Stimulated activated CD8-positive, alpha-beta memory T cell treated with anti-CD3 and anti-CD28 coated beads, Interleukin-7, amount 100 ng/mL, for 4 hours (primary cell): ENCODE measurements at places on chromosomes 4 and X.

DNA sequence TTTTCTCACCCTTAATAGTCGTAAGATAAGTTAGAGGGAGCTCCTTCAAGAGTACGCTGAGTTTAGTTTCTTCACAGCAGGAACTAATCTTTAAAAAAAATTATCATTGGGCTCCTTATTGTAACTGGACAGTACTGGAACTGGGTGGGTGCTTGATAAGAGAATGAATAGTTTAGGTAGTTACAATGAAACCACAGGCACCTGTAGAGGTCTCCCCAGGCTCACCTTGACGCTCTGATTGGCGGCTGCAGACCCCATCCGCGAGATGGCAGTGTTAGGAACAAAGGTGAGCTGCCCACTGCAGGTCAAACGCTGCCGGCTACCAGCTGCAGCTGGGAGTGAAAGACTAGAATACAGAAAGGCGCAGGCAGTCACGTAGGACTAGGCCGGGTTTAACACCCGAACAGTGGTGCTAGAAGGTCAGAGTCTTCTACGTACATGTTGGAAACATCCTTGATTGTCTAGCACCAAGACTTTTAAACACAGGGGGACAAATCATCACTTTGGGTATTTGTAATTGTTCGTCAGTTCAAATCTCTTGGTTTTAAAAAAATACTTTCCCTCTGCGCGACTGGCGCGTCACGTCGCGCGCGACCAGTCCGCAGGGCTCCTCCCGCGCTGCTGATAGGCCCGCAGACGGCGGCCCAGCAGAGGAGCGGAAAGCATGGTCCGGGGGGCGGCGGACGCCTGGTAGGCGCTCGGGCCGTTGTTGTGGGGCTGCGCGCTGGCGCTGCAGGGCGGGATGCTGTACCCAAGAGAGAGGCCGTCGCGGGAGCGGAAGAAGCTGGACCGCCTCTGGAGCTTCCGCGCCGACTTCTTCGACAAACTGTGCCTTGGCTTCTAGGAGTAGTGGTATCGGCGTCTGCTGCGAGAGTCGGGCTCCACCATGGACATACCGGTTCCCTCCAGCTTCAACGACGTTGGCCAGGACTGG is 45.6 kb downstream of the SMARCA5 start:
- peak; percentile 56 for DNase-seq

DNA sequence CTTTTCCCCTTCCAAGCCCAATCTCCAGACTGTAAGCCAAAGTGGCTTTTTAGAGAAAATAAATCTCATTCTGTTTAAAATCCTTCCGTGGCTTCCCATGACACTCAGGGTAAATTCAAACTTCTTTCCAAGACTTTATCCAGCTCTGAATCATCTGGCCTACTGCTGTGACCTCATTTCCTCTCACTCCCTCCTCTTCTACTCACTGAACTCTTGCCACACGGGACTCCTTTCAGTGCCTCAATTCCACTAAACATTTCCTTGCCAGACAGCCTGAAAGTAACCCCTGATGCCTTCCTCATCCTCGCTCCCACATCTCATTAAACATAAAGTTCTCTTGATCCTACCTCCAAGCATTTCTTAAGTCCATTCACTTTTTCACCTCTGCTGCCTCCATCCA is 27.8 kb upstream of the RNF128 start:
- no peak for DNase-seq

GRCh38 chr4:53962516-53963225 is 101.7 kb downstream of the CHIC2 start:
- no peak for DNase-seq

- DNase-seq, result no peak
These were observed 75.0 kb downstream of the PTTG2 start for GRCh38 chr4:38034986-38035882.

DNA sequence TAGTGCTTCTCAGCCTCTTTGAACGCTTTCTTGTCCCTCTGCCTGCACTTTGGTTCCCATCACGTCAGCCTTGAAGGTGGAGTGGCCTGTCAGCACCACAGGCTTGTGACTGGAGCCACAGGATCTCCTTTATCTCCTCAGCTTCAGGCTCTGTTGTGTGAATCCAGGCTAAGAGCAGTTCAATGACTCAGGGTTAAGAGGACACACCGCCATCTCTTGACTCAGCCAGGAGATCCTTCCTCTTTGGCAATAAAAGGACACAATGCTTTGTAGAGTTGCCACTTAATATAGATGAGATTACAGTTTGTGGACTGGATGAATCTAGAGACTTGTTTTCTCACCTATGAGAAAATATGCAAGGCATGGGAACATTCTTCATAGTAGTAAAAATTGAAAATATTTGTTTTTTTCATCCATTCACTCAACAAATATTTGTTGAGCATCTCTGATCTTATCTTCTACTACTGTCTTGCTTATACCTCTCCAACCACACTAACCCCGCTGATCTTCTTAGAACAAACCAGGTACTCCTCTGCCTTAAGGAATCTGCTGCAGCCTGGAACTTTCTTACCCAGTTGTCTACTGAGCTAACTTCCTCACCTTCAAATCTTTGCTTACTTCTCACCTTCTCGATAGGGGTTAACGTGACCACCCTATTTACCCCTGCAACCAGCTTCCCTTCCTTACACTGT is 62.3 kb downstream of the UCHL1 start:
- no peak for DNase-seq

GRCh38 chr4:19774690-19775256 is 476.9 kb upstream of the SLIT2 start:
- DNase-seq, result no peak

GRCh38 chrX:24399550-24399949 is 39.1 kb downstream of the SUPT20HL1 start:
- no peak for DNase-seq

DNA sequence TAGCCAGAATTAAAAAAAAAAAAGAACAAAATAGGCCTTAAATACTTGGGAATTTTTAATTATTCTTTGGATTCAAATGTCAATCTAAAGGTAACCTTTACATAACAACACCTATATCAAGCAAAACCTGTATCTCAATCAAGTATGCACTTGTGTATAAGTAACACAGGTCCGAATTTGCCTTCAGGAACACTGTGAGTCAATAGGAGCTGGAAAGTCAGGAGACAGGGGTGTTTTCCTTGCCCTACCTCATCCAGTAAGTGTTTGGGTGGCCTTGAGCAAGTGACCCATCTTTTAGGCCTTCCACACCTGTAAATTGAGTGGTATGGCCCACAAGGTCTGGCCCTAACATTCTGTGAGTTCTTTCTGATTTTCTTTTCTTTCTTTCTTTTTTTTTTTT is 40.8 kb upstream of the VEGFD start:
- DNase-seq, result no peak

GRCh38 chrX:19627533-19627932 is 112.2 kb upstream of the MAP3K15 start:
- DNase-seq, result no peak

GRCh38 chr4:16194214-16194613 is 32.1 kb downstream of the TAPT1 start:
- no peak for DNase-seq

DNA sequence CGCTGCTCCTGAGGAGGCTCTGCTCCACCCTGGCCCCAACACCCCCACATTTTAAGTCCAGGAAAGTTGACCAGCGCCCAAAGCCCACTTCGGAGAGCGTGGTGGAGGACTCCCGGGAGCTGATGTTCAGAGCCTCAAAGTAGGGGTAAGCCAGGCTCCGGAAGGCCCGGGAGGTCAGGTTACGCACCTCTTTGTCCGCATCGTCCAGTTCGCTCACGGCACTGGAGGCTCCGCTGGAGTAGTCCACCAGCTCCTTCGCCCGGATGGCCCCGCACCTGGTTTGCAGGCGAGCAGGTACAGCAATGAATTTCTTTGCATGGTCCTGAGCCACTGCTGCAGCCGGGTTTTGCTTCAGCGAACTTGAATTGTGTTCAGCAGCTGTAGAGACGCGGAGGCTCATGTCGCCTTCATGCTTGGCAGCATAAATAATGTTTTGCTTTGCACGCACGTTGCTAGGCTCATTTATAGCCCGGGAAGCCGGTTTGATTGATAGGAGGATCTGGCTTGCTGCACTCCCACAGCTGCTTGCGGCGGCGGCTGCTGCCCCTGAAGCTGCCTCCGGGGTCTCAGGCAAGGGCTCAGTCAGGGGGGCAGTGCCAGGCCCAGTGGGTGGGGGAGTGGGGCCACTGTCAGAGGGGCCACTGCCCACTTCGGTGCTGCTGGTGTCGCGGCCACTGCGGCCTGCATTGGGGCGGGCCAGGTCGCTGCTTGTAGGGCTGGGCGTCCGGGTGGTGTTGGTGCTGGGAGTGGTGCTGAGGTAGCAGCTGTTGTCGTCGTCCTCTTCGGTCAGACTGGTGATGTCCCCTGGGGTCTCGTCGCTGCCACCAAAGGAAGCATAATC is 4.8 kb downstream of the C4orf54 start:
- no peak for DNase-seq

DNA sequence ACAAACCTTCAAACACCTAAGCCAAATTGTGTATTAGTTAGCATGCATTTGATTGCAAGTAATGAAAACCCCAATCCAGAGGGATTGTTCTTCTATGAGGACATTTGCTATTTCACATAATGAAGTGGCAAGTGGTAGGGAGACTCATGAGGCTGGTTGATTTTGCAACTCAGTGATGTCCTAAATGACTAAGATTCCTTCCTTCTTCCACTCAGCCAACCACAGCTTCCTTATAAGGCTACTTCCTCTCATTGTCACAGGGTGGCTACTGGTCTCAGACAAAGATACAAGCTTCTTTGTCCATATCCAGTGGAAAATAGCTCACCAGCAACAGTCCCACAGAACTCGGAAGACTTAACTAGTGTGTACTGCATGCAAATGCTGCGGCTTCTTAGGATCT is 5.3 kb upstream of the OTC start:
- DNase-seq, result no peak

DNA sequence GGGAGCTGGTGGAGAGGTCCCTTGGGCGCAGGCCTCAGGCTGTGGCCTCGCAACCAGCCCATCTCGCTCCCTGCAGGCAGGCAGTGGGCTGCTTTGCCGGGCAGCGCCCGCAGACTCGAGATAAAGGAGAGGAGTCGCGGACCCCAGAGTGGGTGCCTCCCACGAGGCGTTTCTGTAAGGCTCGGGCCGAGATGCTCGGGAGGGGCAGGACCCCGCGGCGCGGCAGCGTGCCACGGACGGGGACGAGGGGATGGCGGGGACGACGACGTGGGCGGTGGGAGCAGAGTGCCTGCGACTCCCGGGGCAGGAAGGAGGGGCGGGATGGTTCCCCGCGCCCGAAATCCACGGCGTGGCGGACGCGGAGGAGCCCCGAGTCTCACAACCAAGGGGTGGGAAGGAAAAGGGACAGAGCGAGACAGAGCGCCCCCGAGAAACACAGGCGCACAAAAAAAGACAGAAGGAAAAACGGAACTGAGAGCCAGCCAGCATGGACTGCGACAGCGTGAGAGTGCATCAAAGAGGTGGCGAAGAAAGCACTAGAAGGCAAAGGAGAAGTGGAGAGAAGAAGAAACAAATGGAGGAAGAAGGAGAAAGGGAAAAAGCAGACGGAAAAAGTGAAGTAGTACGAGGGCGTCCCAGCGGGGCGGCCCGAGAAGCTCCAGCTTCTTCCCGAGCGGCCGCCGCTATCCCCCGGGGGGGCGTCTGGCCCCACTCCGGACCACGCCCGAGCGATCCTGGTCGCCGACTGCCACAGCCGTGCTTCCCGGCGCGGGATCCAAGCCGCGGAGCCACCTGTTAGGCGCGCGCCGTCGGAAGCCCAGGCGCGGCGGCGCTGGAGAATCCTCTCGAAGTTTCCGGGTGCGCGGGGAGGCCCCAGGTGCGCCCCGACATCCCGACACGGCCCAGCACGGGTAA is 1.5 kb downstream of the BEND4 start:
- peak; percentile 2 for DNase-seq

GRCh38 chr4:48175328-48175727 is 41.3 kb upstream of the TXK start:
- no peak for DNase-seq

DNA sequence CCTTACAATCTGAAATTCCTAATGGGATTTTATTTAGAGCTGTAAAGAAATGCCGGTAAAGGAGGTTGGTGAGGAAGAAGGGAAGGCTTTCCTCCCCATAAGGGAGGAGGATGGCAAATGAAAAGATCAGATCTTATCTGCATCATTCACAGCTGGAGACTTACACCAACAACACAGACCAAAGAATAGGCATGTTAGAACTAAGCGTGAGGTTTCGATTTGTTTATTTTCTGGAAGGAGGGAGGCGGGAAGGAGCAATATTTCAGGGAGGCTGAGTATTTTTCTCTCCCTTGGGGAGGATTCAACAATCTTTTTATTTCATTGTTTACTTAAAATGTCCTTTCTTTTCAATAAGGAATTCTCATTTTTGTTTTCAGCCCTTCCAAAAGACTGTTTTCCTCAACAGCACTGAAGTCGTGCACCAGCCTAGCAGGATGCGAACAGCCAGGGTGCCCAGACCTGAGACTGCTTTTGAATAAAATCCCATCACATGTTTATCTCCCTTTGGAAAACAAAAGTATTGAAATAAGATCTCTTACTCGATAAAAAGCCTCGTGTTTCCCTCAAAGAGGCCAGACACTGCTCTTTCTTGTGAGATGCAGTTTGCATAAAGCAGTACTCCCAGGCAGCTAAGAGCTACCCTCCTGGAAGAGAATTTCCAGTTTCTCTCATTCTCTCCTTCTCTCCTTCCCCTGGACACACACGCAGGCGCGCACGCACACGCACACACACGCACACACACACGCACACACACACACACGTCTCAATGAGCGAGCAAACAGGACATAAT is 236.1 kb downstream of the MGST2 start:
- DNase-seq, result no peak

DNA sequence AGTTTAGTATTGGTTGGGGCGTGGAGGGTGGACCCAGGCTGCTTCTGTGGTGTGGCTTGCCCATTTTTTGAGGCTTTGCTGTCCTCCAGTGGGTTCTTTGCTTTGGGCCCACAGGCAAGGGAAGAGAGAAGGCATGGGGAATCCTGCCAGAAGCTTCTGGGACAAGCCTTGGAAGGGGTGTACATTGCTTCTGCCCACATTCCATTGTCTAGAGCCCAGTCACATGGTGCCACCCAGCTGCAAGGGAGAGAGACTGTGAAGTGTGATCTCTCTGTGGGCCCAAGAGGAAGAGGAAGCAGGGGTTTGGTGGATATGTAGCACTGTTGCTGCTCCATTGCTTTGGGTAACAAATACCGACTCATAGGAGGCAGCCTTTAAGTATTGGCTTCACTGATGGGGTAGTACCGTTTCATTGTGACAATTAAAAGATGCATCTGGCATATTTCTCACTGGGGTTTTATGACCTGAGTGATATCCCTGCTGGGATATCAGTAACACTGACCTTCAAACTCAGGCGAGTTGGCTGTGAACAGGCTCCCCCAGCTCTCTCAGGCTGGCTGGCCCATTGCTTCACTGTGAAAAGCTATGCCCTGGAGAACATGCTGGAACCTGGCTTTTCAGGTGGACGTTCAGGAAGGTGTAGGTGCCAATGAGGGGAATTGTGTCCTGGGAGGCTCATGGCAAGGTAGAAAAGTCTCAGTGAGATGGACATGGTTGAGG is 85.9 kb downstream of the CLDN34 start:
- no peak for DNase-seq

DNA sequence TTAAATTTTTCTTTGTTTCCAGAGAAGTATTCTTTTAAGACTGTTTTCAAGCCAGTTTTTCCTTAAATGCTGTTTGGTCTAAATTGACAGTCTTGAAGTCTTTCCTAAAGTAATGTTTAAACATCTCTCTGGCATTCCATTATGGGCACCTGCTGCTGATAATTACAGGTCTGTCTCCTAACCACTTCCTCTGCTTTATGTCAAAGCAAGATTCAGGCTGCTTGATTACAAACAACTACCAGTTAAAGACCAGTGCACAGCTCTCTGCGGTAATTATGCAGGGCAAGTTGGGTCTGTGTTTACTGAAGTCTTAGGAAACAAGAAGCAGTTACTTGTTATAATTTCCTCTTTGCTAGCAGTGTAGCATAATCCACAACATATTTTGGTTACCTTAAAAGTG is 17.6 kb downstream of the UNC5C start:
- DNase-seq, result no peak

- DNase-seq, result no peak
These were observed 84.0 kb downstream of the WWC2 start for GRCh38 chr4:183182873-183183725.
